ENCODE measurements at places on chromosomes 4 and X. TPM values are rescaled to one million over a fixed set of nuclear protein-coding genes. Genes with fewer than 3 reads are reported as not detected.

SPACA5 gene
- not detected for total RNA-seq

MSL3 gene
- total RNA-seq: 15.7 TPM

SAGE1 gene
- not detected for total RNA-seq

SATL1 gene
- total RNA-seq: not detected

CXorf49 gene
- not detected for total RNA-seq

TLR3 gene
- total RNA-seq: 7.5 TPM

LANCL3 gene
- total RNA-seq: 1.1 TPM

NOCT gene
- 38.0 TPM for total RNA-seq

PRKX gene
- 36.6 TPM for total RNA-seq

PDCL2 gene
- total RNA-seq: 0.34 TPM

DOK7 gene
- 2.7 TPM for total RNA-seq

UCHL1 gene
- total RNA-seq: 10.1 TPM

RAB41 gene
- total RNA-seq: not detected

SHISA3 gene
- total RNA-seq: not detected

TSPAN6 gene
- total RNA-seq: 17.8 TPM

NDST4 gene
- total RNA-seq: not detected

F11 gene
- total RNA-seq: not detected

DGAT2L6 gene
- not detected for total RNA-seq

DNAAF6 gene
- not detected for total RNA-seq

CT47A7 gene
- not detected for total RNA-seq

CCKAR gene
- total RNA-seq: not detected

IGSF1 gene
- not detected for total RNA-seq

SLC10A7 gene
- total RNA-seq: 11.4 TPM

MAGEB17 gene
- not detected for total RNA-seq

MAGEB2 gene
- total RNA-seq: not detected

All from nasal cavity respiratory epithelium epithelial cell of viscerocranial mucosa (primary cell).